ENCODE measurements at places on chromosomes 11 and 22.

GRCh38 chr11:65279741-65280440, 18.1 kb downstream of the POLA2 start:
- H3K27ac ChIP-seq, result no peak overlapping the region
- H3K4me3 ChIP-seq, result no peak overlapping the region
- no peaks in the 10 kb centered on the region for H3K4me1 ChIP-seq

DNA sequence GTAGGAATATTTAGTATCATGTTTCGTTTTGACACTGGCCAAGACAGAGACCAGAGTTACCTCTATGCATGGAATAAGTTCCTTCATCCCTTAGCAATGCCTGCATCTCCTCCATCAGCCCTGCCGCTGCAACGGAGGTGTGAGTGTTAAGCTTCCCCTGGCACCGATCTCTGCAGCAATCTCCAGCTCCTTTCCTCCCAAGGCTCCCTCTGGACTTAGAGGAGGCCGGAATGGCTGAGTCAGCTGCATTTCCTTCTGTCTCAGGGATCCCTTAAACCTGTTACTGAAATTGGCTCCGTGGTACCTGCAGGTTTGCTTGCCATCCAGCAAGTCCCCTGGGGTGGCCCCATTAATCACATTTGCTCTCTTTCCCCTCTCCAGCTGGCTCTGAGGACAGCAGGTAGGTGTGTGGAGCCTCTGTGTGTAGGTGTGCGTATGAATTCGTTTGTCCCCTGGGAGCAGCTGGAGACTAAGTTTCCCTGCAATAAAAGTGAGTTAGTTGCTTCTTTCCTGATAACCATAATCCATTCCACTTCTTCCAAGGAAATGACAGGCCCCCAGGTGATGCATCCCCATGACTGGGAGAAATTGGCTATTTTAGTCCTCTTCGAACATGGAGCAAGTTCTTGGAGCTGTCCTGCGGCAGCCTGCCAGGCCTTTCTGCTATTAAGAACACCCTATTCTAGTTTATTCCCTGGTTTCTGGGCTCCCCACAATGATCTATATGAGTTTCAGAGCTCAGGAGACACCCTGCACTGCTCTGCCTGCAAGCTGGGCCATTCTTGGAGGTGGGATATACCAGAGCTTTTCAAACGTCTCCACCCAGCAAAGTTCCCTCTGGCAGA, 457.2 kb upstream of the CADM1 start:
- H3K4me3 ChIP-seq, result no peak overlapping the region
- H3K4me1 ChIP-seq, result no peaks in the 10 kb centered on the region
- DNase-seq, result no peak
- H3K27me3 ChIP-seq, result no peaks in the 10 kb centered on the region
- H3K27ac ChIP-seq, result no peak overlapping the region
- H3K36me3 ChIP-seq, result no peaks in the 10 kb centered on the region

DNA sequence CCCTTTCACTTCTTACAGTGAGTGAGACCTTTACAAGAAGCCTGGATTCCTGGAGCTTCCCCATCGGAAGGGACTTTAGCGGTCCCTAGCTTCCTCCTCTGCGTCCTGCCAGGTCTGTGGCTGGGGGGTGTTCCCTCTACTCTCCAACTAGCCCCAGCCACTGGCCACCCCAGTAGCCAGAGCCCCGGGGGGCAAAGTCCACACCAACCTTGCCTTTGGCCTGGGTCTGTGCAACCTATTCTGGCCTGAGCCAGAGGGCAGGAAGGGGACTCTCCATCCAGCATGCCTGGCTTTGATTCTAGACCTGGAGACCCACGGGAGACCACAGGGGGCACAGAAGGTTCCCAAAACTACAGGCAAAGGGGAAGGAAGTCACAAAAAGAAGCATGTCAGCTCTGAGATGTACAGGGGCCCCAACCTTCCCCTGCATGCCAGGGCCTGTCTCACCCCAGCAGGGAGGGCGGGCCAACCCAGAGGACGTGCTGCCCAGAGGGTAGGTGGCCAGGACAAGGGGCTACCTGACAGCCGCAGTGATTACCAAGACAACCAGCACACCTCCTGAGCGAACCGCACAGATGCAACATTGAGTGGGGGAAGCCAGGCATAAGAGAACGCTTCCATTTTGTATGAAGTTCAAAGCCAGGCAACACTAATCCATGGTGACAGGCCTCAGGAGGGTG, 52.4 kb downstream of the DSCAML1 start:
- no peak overlapping the region for H3K4me3 ChIP-seq
- no peak for DNase-seq
- no peaks in the 10 kb centered on the region for H3K27me3 ChIP-seq
- no peaks in the 10 kb centered on the region for H3K36me3 ChIP-seq

DNA sequence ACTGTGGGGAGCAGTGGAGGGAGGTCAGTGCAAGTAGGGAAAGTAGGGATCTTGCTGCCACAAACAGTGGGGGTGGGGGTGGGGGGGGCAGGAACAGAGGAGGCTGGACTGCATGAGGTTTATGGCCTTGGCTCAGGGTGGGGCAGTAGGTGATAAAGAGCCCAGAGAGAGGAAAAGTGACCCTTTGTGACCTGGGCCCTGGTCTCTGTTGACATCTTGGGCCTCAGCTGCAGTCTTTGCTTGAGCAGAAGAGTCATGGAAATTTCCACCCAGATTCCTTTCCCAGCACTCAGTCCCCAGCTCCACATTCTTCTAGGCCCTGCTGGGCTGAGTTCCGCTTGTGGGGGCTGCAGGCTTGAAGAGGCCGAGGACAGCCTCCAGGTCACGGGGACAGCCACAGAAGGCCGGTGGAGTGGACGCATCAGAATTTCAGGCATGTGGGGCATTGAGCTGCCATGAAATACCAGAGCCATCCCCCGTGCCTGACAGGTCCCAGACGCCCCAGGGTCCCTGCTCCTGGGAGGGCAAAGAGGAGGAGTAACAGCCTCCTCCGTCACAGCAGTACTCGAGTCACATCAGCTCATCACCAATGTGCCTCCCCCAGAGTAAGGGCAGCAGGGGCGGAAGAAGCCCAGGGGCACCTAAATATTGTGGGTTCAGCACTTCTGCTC, 9.7 kb upstream of the MALAT1 start:
- H3K36me3 ChIP-seq, result no peaks in the 10 kb centered on the region
- H3K4me3 ChIP-seq, result no peak overlapping the region
- no peak for DNase-seq
- H3K4me1 ChIP-seq, result peaks cover 33% of the 10 kb centered on the region
- no peaks in the 10 kb centered on the region for H3K27me3 ChIP-seq

GRCh38 chr11:120657306-120658070, 145.9 kb downstream of the GRIK4 start:
- H3K4me1 ChIP-seq, result peaks cover 19% of the 10 kb centered on the region
- H3K36me3 ChIP-seq, result no peaks in the 10 kb centered on the region

DNA sequence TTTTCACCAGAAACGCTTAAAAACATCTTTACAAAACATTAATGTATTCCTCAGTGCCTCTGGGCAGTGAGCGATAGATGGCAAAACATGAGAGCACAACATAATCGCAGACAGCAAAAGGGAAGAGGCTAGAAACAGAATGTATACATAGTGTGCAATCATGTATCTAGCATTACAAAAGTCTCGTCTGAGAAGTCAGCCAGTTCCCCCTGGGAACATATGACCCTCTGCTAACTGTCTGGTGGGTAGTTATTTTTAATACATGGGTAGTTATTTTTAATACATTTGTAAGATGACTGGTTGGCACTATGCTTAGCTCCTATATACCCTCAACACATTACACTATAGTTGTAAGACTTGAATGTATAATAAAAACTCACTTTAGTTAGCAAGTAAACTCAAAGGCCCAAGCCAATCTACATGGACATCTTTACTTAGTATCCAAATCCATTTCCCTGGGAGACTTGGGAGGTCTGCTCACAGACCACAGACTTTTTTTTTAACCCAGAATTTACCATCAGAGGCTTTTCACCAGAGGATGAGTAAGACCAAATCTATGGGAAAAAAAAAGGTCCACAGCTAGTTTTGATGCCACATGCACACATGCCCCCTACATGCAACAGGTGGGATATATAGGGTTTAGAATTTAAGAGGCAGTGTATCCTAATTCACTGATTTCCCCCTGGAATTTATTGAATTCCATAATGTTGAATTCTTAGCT, 71.7 kb downstream of the AMBRA1 start:
- H3K27ac ChIP-seq, result no peak overlapping the region
- H3K4me3 ChIP-seq, result no peak overlapping the region
- no peaks in the 10 kb centered on the region for H3K27me3 ChIP-seq
- DNase-seq, result no peak
